ENCODE measurements at places on chromosomes 5 and 9.

- DNase-seq = no peak
Observed at GRCh38 chr9:132068605-132069004, 11.1 kb downstream of the MED27 start.

- no peak for DNase-seq
Observed at GRCh38 chr9:20921362-20921761, 110.1 kb downstream of the HACD4 start.

DNA sequence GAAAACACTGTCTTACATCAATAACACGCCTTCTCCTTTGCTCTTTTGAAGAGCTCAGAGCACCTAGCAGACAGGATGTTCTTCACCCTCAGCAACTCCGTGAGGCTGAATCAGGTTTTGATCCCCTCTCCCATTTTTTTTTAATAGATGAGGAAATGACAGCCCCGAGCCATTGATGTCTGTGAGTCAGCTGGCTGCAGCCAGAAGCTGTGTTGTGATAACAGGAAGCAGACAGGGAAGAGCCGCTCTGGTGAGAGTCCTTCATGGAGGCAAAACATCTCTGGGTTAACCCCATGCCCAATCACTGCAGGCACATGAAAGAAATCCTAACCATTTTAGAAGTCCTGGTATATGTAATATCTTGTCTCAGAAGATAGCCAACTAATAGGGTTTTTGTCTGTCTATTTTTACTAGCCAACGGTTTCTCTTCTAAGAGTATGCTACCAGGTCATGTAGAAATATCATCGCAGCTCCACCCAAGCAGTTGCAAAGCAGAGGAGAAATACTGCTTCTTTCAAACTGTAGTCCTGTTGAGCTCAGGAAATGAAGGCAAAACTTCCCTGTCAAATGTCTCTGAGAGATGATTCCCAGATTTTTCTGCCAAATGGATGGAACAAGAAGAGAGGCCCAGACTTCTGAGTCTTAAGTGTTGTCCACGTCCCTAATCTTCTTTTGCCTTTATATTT, 568.9 kb downstream of the CCDC171 start:
- no peak for DNase-seq

- no peak for DNase-seq
Observed at GRCh38 chr5:68214482-68215207, 911 bp upstream of the PIK3R1 start.

GRCh38 chr9:69980041-69980440, 63.6 kb upstream of the MAMDC2 start:
- DNase-seq = no peak

DNA sequence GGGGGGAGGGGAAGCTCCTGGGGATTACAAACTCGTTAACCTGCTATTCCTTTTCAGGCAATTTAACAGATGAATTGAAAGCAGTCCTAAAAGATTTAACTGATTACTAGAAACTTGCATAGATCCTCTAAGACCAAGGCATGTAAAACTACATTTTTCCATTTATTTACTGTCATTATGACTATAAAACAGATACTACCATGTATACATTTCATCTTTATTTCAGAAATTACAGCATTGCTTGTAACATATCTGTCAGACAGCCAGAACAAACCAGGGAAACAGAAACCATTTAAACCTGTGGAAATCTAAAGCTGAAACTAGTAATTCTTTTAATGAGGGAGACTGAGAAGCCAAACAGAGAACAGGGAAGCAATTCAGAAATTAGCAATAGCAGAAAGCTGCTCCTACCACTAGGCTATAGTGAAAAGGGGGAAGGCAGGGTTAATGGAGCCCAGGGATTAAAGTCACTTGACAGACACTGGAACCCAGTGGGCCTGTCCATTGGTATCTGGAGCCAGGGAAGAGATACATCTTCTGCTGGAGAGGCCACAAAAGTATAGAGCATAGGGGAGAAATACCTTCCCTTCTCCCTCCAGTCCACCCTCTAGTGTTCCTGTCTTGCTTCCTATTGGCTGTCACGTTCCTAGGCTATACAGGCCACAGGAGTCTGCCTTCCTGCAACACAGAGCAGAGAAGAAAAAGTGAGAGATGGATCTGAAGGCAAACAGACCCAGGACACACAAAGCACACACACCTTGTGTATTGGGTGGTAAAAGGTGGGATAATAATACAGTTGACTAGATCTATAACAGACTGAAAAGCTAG, 33.8 kb downstream of the PDCD1LG2 start:
- DNase-seq = no peak

DNA sequence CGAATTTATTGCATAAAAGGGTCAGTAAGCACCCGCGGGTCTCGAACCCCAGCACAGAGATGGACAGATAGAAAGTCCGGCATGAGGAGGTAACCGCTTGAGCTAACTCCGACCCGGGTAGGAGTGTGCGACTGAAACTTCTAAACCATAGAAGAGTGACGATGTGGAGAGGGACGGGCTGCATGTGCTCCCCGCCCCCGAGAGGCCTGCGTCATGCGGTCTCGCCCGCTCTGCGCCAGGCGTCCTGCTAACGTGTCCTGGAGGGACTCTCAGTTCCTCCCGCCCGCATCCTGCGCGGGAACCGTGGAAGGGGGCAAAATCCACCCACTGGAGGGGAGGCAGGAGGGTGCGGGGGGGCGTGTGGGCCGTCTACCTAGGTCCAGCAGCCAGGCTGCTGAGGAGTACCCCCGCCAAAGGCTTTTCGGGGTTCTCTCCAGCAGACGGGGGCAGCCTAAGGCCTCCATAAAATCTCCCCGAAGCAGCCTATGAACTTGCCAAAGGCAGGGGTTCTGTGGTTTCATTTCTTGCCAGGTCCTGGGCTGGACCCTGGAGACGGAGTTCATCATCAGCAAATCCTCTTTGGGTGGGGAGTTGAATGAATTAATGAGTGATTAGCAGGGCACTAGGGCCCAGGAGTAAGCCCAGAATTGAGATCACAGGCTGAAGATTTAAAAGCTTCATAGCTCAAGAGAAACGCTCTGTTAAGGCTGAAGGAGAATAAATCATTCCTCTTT, 51.9 kb downstream of the TGFBI start:
- DNase-seq = peak; percentile 57

- DNase-seq = no peak
Observed at GRCh38 chr5:4881366-4882002, 258.6 kb upstream of the ADAMTS16 start.

DNA sequence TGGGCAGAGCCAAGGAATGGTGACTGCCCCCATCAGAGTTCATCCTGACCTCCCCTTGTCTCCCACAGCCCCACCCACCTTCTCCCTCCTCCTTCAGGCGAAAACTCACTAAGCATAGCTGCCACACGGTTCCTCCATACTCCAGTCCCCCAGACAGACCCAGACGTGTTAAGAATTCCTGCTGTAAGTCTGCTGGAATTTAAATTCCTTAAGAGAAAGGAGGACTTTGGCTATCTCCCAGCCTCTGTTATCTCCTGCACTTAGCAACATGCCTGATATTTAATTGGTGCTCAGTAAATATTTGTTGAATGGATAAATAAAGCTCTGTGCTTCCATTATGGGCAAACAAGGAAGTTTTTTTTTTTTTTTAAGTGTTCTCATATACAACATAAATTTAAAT, 213.7 kb downstream of the RFK start:
- peak; percentile 42 for DNase-seq

DNA sequence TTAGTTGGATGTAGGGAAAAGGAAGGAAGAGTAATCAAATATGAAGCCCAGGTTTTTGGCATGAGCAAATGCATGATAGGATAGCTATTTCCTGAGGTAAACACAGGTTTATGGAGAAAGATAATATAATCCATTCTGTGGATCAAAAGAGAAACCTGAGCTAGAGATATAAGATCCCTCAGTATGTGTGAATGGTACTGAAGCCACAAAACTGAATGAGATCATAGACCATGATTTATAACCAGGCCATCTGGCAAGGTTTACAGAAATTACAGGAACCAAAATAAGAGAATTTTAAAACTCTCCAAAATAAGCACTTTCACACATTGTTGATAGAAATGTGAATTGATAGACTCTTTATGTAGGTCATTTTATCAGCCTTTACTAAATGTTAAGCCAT, 28.7 kb upstream of the ECM2 start:
- peak; percentile 36 for DNase-seq

DNA sequence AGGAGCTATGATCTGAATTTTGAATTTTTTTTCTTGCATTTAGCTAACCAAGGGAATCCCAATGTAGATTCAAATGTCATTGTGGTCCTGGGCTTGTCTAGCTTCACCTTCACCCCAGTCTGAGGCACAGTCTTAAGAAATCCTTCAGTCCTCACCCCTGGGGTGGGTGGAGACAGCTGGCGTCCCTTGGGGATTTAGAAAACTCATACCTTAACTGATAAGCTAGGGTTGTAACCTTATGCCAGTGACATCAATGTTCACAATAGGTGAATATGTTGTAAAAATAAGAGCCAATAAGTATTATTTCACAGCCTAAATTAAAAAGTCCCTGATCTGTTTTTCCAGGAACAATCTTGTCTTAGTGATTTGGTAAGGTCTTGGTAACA, 4.6 kb downstream of the ISOC1 start:
- no peak for DNase-seq

DNA sequence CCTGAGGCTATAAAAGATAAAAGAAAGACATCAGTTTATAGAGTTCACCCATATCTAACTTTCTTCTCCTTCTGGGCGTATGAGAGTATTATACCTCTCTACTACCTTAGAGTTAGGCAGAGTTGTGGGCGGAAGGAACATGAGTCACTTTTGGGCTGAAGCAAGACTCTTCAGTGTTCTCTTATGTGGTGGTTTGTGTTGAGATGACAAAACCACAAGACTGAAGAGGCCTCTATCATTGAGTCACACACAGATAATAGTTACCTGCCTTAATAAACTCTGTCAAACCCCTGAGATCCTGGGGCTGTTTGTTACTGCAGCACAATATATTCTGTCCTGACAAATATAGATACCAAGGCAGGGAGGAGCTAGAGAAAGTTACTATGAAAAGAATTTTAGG, 184.2 kb downstream of the EFNA5 start:
- no peak for DNase-seq

GRCh38 chr5:129943936-129944335, 39.7 kb downstream of the CHSY3 start:
- no peak for DNase-seq

GRCh38 chr5:82349652-82350051, 71.5 kb upstream of the RPS23 start:
- no peak for DNase-seq

- no peak for DNase-seq
Observed at GRCh38 chr9:131799177-131799823, 59.4 kb upstream of the RAPGEF1 start.

GRCh38 chr9:122506964-122507363, 3.6 kb upstream of the OR1J2 start:
- no peak for DNase-seq

DNA sequence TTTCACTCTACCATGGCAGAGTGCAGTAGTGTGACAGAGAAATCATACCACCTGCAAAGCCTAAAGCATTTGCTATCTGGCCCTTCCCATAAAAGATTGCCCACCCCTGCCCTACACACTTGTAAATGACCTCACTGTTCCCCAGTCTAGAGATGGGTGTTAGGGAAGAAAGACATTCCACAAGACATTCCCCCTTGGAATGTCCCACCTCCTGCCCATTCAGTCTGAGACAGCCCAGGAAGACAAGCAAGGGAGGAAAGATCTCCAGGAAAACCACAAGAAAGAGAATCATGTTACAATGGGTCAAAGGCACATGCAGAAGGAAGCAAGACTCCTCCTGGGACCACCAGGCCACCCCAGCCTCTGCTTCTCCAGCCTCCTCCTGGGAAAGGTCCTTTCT, 230.0 kb downstream of the AGTPBP1 start:
- DNase-seq = no peak

DNA sequence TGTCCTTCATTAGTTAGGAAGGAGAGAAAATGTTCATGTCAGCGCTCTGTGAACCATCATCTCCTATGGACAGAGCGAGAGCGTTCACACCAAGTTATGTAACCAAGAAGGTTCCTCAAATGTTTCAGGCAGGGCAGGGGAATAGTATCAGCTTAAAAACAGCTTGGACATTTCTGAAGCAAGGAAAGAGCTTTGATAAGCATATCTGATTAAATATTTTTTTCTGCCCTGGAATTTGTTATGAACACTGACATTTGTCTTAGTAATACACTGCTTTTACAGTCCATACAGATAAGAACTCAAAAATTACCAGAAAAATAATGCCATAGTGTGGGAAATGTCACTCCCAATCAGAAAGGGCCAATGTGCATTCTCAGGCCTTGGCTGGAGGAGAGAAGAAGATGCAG, 66.3 kb upstream of the LIFR start:
- DNase-seq = no peak

- no peak for DNase-seq
Observed at GRCh38 chr9:106875529-106875928, 12.6 kb downstream of the ZNF462 start.

DNA sequence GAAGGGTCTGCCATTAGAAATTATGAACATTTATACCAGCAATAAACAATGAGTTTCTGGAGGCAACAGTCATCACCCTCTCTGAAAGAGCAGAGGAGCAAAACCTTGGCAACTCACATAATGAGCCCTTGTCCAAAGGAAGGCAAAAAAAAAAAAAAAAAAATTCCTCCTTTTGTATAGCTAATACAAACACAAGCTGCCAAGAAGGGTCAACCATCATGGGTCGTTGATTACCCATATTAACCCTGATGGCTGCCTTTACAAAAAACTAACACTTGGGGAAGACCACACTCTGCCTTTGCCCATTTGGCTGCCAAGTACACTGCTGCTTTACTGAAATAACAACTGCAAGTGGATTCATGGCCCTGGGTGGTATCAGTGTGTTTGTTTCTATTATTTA, 272.7 kb downstream of the ADAMTSL1 start:
- no peak for DNase-seq

GRCh38 chr9:91246846-91247245, 114.9 kb downstream of the AUH start:
- no peak for DNase-seq

DNA sequence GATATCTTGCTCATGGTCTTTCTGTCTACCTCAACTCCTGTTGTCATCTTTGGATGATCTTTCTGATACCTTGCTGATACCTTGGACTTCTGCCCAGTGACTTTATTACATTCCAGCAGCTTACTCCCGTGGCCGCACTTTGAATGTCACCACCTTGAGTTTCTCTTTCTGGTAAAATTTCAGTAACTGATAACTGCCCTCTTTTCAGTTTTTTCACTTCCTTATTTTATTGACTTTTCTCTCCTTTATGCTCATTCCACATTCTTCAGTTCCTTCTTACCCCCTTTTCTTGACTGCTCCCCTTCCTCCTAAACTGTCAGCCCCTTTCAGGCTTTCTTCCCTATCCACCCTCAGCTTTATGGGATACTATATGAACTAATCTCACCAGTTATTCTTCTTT, 7.0 kb upstream of the FBXO4 start:
- no peak for DNase-seq

GRCh38 chr5:154706416-154706815, 48.8 kb upstream of the LARP1 start:
- no peak for DNase-seq

Data from fibroblast of skin of left biceps (primary cell).